ENCODE measurements at places on chromosomes 3 and 15. TPM values are rescaled to one million over a fixed set of nuclear protein-coding genes. Genes with fewer than 3 reads are reported as not detected.

Gene HESX1
- total RNA-seq = 0.94 TPM

Gene CCR8
- total RNA-seq = not detected

Gene SLC12A6
- total RNA-seq = 17.0 TPM

Gene FSTL1
- 244 TPM for total RNA-seq

Gene DNAJA4
- 6.3 TPM for total RNA-seq

Gene NR1I2
- 0.05 TPM for total RNA-seq

Gene DHFR2
- 3.4 TPM for total RNA-seq

Gene ITIH1
- total RNA-seq = not detected

Gene SI
- total RNA-seq = not detected

Gene WDR93
- total RNA-seq = not detected
